ENCODE measurements at places on chromosomes 6 and 20. TPM values are rescaled to one million over a fixed set of nuclear protein-coding genes. Genes with fewer than 3 reads are reported as not detected.

Gene CRIP3
- total RNA-seq = 2.8 TPM

Gene FAM83C
- 0.19 TPM for total RNA-seq

GRCh38 chr6:16430391-16431089 lies 192.2 kb downstream of the GMPR start:
- no peak for ATAC-seq

GRCh38 chr20:47540443-47541354 lies 39.0 kb downstream of the NCOA3 start:
- no peak for ATAC-seq

GRCh38 chr20:53636540-53637097 lies 43.0 kb upstream of the ZNF217 start:
- no peak for ATAC-seq
